ENCODE measurements at places on chromosomes 1 and 21.

- DNase-seq: no peak
Measured at GRCh38 chr1:203280061-203280460, 25.3 kb upstream of the BTG2 start.

DNA sequence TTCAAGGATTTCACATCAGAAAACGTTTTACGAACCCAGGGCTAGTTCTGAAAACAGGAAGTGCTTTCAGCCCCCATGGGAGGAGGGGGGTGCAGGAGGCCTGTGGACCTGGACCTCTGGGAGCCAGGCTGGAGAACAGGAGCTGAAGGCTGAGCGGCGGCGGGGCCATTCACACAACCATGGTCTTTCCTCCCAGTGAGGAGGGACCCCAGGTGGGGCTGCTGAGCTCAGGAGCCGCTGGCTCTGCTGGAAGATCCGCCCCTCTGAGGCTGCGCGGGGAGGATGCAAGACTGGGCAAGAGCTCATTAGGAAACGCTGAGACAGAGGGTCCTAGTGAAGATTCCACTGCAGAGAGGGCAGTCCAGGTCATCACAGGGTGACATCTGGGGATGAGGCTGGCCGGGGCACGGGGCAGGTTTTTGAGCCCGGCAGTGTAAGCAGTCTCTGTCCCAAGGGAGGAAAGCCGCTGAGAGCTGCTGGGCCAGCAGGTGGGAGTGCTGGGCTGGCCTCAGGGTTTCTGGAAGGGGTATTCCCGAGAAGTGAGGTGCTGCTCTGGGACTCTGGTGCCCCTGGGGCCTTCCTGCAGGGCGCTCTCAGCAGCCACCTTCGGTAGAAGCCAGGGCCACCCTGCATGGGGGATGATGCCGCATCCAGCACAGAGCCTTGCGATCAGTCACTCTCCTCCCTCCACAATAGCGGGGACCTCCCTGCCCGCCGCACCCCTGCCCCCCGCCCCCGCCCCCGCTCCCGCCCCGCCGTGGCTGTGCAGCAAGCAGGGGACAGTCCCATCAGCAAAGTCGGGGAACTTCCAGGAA lies 7.5 kb downstream of the MX2 start:
- no peak for DNase-seq

- no peak for DNase-seq
Measured at GRCh38 chr1:119531606-119532323, 24.8 kb downstream of the HSD3B1 start.

DNA sequence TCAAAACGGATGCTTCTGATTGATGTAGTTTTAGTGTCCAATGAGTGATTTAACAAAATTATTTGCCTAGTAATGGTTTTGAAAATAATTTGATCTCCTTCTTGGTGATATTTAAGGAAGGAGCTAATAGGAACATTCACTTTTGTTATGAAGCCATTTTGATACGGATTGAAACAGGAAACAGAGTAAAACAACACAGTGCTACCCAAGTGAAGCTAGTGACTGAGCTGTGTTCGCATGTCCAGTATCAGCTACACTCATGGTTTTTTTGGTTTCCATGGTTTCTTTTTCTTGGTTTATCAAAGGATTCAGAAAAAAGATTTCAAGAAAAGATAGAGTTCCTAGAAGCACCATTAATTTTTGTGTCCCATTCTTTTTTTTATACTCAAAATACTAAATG lies 40.1 kb upstream of the PLEKHO1 start:
- no peak for DNase-seq

GRCh38 chr1:201740670-201741111 lies 88.3 kb upstream of the IPO9 start:
- no peak for DNase-seq
